ENCODE measurements at places on chromosomes 3 and 15.

DNA sequence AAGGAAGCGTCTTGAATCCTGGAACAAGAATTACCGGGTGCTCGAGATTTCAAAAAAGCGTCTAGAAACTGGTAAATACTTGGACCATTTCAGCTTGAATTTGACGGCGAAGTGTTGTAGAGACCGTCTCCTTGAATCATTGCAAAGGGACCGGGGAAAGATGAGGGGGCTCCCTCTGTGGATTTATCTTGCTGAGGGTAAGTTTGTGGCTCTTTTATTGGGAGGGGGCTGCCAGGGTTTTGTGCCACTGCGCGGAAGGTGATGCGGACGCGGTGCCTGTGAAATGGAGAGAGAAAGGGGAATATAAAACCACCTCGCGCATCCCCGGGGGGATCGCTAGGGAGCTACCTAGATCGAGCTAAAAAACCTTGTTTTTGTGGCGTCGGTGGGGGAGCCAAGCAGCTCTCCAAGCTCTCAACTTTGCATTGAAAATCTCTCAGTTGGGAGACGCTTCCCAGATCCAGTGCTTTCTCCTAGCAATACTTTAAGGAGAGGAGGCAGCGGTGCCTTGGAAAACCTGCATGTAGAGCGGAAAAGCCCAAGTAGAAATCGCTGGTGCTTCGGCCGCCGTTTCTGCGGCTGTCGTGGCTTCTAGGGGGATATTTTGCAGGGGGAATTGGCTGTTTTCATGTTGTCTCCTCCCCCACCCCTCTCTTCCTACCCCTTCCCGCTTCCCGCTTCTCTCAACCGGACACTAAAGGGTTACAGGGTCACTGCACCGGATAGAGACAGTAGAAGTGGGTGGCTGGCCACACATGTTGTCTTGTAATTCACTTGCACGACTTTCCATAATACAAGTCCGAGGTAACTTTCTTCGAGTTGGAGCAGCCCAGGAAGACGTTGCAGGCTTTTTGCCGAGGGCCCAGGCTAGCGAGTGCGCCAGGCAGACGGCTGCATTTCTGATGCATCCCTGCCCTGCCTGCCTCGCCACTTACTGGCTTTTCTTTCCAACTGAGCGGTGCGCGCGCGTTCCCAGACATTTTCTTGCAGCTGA is 187.6 kb downstream of the NLGN1 start:
- no peak for DNase-seq

DNA sequence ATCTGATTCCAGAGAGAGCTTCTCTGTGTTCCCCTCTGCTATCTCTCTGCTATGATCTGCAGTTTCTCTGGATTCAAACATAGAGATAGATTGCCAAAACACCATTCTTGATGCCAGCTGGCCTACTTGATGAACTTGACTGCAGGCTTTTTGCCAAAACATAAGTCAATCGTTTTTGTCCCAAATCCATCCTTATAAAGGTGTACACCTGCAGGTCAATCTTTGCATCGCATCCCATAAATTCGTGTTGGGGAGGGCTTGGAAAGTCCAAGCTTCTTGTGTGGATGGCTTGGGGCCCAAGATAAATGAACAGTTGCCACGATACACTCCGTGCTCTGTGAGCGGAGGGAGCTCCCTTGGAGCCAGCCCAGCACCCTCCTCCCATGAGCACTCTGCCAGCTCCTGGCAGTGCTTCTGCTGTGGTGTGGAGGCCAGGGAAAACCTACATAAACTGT is 2.7 kb downstream of the CERS3 start:
- DNase-seq: no peak

DNA sequence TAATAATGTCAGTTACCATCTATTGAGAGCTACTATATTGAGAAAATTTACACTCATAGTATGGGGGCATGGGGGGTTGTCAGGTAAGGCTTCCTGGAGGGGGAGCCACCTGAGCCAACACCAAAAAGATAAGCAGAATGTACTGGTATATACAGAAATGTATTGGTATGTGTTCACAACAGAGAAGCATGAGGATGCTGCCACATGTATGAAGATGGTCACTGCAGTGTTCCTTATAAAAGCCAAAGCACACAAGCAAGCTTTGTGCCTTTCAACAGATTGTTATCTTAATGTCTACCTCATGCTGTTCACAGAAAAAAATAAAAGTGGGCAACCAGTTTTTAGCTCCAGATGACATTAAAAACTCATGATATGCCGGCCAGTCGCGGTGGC is 149.0 kb downstream of the MAGI1 start:
- DNase-seq: no peak

- peak; percentile 8 for DNase-seq
These were observed 1.1 kb downstream of the HES1 start for GRCh38 chr3:194137008-194137505.

DNA sequence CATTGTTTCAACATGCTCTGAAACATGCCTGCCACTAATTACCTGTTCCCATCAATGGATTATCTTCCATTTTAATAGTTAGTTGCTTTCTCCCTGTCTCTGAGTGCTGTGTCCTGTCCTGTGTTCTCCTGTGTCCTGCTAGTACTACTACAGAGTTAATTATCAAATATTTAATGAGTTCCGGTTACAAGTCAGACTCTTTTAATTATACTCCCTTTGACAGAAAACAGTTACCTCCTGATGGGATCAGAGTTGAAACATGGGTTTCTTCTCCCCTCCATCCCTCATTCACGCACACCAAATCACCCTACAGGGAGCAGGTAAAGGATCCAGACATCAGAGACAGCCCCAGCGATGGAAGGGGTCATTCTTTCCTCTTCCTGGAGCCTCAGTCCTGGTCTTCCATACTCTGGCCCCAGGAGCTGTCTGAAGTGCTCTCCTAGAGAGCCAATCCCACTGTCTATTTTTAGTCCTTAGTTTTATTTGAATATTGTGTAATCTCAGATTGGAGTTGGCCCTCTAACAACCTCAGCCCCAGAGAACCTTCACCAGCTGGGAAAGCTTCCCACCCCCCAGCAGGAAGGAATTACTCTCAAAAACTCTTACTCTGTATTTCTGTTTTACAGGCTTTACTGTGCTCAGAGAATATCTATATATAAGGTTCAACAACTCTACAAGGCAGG is 137.0 kb upstream of the C2CD4B start:
- DNase-seq: no peak

GRCh38 chr15:66408254-66408653 is 21.5 kb downstream of the MAP2K1 start:
- DNase-seq: no peak

GRCh38 chr3:62558549-62559112 is 185.3 kb upstream of the FEZF2 start:
- DNase-seq: no peak

DNA sequence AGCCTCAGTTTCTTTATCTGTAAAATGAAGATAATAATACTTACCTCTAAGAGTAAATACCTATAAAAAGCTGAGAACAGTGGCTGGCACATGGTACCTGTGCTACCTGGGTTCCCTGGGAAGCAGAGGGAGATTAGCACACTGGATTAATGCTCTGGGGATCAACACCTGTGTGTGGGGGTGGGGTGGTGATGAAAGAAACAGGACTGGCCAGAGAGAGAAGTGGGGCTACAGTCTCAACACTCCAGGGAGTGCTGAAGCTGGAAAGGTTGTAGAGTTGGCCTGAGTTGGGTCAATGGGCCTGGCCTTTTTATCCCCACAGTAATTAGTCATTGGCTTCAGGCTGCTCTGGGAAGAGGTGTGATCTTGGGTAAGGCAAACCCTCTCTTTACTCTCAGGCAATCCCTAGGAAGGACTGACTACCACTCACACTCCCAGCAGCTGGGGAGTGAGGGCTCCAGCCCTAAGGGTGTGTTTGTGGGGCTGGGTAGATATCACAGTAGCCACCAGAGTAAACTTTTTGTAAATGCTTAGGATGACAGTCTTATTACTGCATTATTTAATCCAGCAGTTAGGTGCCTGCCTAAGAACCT is 102.5 kb downstream of the SV2B start:
- no peak for DNase-seq

DNA sequence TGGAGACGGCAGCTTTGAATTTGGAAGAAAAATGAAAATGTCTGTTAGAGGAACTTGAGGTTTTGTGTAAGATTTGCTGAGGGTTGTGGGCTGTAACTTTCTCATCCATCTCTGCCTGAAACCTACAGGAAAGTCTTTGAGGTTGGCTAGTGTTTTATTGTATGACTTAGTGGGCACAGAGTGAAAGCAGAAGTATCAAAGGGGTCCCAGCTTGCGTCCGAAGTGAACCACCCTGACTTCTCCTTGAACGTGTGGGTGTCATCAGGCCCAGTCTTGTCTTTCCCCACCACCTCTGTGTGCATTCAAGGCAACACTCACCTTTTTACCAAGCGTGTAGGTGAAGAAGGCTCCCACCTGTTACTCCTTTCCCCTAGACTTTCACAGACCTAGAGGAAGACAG is 682.1 kb upstream of the CFAP20DC start:
- DNase-seq: no peak

DNA sequence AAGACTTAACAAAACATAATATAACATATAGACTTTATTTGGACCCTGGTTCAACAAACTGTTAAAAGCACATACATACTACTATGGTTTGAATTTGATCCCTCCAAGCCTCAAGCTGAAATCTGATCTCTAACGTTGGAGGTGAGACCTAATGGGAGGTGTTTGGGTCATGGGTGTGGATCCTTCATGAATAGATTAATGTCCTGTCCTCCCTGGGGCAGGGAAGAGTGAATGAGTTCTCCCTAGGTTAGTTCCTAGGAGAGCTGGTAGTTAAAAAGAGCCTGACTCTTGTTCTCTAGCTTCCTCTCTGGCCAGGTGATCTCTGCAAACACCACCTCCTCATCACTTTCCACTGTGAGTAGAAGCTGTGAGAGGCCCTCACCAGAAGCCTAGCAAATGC is 36.4 kb downstream of the CLASP2 start:
- no peak for DNase-seq

DNA sequence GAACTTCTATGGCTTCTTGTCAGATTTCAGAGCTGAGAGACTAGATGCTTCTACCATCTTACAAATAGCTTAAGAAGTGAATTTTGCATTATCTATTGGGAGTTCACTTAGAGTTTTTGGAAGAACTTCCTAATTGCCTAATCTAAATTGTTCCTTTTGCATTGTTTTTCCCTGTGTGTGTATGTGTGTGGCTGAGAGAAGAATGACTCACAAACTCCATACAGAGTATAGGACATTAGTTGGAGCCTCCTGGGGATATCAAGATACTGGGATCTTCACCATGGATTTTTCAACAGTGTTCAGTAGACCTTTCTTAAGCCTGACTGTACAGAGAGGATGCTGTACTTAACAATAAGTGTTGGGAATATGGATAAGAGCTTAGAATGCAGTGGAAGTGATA is 10.9 kb downstream of the TLNRD1 start:
- no peak for DNase-seq

GRCh38 chr15:100502651-100503050 is 26.1 kb downstream of the CERS3 start:
- no peak for DNase-seq

- no peak for DNase-seq
These were observed 39.4 kb upstream of the FRMD4B start for GRCh38 chr3:69425249-69425648.

DNA sequence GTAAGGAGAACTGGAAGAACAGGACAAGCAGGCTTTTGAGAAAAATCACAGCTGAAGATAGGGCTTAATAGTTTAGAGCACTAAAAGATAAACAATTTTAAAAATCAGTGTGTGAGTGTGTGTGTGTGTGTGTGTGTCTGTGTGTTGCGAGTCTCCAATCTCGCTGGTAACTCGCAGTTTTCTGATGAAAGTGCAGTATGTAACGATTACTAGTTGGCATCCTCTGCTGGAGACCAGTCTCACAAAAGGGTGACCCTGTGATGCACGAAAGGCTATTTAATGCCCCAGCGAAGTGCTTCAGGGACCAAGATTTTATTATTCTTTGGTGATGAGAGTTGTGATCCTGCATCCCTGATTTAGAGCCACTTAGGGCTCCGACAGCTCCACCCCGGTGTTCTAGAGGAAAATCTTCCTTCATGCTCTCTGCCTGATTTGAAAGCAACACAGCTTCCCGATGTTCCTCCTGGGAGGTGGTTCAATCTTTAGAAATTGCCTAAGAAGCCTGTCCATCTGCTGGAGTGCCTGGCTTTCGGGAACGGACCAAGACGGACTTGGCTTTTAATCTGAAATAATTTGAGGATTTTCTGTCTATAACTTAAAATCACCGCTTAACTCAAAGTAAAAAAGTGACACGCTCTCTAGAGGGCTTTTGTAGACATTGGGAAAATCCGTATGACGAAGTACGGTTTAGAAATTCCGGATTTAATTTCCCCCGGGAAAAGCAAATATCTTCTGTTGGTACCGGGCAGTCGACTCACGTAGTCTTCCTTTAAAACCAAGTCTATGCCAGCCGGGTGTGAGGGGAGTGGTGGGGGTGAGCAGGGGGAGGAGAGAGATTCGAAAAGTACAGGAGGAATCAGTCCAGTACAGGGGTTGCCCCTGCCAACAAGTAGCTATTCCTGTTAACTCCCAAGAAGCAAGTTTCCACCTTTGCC is 1.1 kb upstream of the ALCAM start:
- DNase-seq: no peak
